ENCODE measurements at places on chromosomes 16 and 17.

DNA sequence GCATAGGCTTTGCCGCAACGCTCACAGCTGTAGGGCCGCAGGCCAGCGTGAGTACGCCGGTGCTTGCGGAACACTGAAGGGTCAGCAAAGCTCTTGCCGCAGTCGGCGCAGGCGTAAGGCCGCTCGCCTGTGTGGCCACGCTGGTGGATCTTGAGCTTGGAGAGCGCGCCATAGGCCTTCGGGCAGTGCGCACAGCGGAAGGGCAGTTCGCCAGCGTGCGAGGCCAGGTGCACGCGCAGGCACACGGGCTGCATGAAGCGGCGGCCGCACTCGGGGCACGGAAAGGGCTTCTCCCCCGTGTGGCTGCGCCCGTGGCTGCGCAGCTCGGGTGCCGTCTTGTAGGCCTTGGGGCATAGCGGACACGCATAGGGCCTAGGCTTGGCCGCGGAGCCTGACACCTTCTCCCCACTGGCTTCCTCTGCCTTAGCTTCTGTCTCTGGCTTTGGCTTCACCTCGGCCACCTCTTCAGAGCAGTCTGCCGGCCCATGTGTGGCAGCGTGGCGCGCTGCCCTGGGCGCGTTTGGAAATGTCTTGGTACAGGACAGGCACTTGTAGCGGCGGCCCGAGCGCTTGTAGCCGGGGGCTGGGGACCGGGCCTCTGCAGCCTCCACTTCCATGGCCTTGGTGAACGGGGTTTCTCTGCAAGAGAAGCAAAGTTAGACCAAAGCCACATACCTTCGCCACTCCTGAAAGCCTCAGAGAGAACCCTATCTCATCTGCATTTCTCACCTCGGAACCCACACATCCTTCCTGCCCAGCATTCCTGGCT is 10.0 kb downstream of the ZNF668 start:
- DNase-seq = no peak

GRCh38 chr17:17667947-17668346 is 13.3 kb upstream of the RAI1 start:
- DNase-seq = no peak

GRCh38 chr16:84993926-84994325 is 17.4 kb downstream of the ZDHHC7 start:
- DNase-seq = no peak

GRCh38 chr17:38724337-38724988 is 5.7 kb upstream of the CISD3 start:
- no peak for DNase-seq

- DNase-seq = no peak
These were observed 55.6 kb downstream of the MPRIP start for GRCh38 chr17:17097763-17098345.

DNA sequence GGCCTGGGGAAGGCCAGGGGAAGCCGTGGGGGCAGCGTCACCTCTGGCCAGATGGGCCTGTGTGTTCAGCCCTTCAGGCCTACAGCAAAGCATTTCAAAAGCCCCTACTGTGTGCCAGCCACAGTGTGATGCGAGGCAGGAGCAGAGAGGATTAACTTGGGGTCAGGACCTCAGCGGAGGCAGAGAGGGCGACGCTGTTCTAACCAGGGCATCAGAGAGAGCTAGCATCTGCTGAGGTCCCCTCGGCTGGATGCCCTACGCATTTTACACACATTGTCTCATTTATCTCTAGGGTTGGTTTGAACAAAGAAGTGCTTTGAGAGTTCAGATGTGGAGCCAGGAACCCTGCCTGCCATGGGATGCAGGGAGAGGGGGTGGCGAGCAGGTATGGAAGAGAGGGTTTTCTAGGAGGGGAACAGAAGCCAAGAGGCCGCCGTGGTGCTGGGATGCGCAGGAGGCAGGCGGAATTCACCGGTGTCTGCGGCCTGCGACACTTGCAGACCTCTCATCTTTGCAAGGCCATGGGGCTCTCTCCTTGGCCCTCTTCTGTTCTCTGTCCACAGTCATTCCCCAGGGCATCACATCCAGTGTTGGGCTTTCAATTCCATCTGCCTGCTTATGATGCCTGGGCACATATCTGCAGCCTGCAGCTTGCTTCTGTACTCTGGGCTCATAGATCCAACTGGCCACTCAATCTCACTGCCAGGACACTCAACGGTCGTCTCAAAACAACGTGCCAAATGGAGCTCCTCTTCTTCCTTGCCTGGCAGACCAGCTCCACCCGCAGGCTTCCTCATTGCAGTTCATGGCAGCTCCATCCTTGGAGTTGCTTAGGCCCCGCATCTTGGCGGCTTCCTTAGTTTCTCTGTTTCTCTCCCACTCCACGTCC is 8.1 kb upstream of the NKD1 start:
- no peak for DNase-seq

DNA sequence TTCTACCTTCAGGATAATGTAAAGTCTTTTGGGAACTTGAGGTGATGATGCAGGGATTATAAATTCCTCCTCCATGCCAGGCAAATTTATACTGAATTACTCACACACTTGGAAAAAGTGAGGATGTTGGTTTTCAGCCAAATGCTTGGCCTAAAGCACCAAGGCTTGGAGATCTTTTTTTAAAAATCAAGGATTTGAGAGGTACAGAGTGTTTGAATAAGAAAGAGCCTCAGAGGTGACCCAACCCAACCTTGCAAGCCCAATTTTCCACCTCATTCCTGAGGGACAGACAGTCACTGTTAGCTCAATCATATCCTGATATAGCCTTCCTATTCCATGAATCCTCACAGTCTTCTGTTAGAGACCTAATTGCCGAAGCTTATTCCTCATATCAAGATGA is 14.0 kb downstream of the GRIN2A start:
- no peak for DNase-seq

DNA sequence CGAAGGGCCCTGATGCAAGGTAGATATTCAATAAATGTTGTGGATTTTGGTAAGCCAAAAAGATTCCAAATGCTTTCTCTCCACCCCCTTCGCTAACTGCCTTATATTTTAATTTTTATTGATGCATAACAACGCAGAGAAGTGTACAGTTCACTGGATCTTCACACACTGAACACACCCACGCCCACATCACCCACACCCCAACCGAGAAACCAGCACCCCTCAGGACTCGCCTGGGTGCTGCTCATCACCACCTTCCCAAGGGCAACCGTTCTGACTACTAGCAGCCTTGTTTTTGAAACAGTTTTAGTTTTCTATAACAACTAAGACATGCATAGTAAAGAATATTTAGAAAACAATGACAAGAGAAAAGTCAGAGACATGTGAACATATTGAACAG is 9.1 kb upstream of the PLCG2 start:
- DNase-seq = no peak

DNA sequence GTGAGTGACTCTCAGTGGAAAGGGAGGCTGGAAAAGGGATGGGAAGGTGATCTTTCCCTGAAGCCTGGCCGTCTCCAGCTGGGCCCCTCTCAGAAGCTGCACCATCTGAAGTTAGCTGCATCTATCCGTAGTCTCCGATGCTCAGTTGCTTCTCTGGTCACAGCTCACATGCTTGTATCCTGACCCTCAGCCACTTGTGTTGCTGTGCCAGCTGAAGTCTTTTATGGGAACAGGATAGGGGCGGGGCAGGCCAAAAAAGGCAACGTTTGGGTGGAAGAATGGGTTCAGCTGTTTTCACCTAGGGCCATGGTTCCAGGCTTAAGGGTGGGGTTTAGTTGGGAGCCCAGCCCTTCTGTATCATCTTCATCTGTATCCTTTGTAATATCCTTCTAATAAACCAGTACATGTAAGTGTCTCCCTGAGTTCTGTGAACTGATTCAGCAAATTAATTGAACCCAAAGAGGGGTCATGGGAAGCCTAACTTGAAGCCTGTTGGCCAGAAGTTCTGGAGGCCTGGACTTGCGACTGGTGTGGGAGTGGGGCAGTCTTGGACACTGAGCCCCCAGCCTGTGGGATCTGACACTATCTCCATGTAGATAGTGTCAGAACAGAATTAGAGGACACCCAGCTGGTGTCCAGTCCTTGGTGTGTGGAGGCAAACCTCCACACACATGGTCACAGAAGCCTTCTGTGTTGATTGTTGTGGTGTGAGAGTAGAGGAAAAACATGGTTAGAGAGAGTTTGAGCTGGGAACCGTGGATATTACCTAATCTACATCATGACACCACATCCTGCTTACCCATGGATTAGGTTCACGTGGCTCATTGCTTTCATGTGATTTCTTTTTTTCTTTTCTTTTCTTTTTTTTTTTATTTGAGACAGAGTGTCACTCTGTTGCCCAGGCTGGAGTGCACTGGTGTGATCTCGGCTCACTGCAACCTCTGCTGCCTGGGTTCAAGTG is 49.3 kb upstream of the FBXO47 start:
- no peak for DNase-seq

DNA sequence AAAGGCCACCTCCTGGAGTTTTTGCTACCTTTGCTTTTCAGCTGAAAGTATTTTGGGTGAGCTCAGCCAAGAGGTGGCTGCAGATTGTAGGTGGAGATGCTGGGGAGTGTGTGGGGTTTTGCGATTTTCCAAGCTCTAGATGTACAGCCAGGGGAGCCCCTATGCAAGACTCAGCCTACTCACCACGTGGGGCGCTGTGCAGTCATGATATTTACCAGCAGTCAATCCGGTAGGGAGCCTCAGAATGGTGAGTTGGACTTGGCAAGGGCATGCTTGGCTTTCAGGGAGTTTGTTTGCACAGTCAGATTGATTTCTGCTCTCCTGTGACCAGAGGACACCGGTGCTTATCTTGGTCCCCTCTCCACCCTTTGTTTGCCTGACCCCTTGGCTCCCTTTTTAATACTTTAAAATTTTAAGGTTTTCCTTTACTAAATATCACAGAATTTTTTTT is 175.3 kb downstream of the UTP18 start:
- DNase-seq = no peak

DNA sequence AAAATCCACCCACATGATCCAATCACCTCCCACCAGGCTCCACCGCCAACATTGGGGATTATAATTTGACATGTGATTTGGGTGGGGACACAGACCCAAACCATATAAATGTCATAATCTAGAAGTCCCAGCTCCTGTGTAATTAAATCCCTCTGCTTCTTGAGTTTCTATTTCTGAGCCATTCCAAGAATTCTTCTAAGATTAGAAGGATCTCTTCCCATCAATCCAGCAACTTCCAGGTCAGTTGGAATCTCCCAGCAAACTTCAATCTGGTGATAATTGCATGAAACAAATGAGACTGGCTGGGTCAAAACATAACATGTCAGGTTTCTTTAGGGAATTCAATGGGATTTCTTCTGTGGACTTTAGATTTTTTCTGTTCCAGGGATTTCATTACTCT is 127.8 kb upstream of the CDH5 start:
- no peak for DNase-seq

DNA sequence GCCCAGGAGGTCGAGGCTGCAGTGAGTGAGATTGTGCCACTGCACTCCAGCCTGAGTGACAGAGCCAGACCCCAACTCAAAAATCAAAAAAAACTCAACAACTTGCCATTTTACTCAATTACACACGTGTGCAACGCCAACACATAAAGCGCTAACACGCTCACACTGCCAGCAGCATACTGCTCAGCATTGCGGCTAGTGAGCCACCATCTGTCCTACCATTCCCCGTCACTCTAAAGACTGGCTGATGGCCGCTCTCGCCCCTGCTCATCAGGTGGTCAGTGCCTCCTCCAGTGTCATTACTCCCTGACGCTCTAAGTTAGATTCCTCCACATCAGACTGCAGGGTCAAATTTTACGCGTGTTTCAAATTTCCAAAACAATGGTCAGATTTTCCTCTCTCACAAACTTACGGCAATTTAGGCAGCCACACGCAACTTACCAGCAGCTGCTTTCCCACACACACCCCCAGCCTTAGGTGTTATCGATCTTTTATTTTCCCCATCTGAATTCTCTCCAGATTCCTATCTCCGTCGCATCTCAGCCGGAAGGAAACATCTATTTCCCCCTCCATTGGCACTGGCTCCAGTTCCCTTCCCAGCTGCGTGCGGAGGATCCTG is 240.8 kb downstream of the C16orf95 start:
- no peak for DNase-seq

- no peak for DNase-seq
These were observed 2.0 kb downstream of the VAMP2 start for GRCh38 chr17:8160741-8161221.

DNA sequence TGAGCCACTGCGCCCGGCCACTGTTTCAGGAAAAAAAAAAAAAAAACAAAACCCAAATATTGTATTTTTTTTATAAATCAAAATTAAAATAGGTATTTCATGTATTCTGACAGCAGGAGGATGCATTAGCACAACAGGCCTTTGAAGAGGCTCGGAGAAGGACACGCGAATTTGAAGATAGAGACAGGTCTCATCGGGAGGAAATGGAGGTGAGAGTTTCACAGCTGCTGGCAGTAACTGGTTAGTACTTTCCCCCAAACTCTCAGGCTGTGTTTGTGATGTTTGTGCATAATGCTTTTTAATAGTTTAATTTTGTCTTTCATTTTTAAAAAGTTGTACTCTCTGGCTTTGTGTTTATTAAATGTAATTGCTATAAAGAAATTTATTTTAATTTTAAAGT is 27.6 kb upstream of the PHAF1 start:
- DNase-seq = no peak

GRCh38 chr17:63645775-63646487 is 23.7 kb downstream of the MAP3K3 start:
- DNase-seq = no peak

DNA sequence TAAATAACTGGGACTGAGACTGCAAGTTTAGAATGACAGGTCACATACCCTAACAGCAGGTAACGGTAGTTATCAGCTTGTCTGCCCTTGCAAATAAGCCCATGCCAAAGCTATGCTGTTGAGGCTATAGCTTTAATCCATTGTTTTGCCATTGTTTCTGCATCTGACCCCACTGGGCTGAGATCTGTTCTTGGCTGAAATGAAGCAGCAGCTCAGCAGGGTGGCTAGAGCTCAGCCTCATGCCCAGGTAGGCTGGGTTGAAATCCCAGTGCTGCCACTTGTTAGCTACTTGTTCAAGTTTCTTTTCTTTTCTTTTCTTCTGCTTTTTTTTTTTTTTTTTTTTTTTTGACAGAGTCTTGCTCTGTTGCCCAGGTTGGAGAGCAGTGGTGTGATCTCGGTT is 40.1 kb downstream of the NKD1 start:
- DNase-seq = no peak

- no peak for DNase-seq
These were observed 180.8 kb downstream of the FTO start for GRCh38 chr16:53884748-53885147.

- DNase-seq = no peak
These were observed 446.3 kb upstream of the MAF start for GRCh38 chr16:80046848-80047247.

GRCh38 chr17:48175692-48176470 is 68.3 kb downstream of the SNX11 start:
- DNase-seq = no peak

DNA sequence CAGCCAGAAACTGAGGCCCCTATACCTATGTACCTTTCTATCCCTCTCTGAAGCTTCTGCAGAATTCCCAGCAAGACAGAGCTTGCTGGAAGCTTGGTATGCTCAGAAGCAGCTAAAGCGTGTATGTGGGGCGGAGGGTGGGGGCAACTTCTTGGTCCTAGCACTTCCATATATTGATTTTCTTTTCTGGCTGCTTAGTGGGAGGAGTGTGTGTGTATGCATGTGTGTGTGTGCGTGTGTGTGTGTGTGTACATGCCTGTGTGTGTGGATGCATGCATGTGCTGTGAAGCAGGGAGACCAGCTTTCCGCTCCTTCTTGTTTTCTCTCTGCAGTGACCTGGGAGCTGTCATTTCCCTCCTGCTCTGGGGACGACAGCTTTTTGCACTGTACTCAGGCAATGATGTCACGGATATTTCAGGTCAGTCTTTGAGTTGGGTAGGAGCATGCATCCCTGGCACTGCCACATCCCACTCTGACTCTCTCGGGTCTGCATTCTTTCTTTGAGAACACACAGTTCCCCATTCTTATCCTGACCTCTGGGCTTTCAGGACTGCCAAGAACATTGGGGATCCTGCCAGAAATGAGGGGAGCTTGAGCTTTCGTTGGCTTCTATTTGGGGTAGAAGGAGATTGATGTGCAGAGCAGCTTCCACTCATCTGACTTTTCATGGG is 10.7 kb downstream of the HPR start:
- no peak for DNase-seq
